ENCODE measurements at places on chromosomes 5 and 9.

- no peak for DNase-seq
Measured at GRCh38 chr5:40224421-40224820, 455.3 kb upstream of the PTGER4 start.

DNA sequence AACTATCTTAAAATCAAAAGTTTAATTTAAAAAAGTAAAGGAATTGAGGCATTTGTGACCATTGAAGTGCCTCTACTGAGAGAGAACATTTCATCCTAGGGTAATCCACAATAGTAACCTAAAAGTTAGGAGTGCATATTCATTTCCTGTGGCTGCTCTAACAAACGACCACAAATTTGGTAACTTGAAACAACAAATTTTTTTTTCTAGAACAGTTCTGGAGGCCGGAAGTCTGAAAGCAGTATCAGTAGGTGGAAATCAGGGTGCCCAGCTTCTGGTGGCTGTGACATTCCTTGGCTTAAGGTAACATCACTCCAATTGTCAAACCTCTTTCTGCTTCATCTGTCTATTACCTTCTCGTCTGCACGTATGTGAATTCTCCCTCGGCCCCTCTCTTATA, 67.1 kb upstream of the SSBP2 start:
- no peak for DNase-seq

DNA sequence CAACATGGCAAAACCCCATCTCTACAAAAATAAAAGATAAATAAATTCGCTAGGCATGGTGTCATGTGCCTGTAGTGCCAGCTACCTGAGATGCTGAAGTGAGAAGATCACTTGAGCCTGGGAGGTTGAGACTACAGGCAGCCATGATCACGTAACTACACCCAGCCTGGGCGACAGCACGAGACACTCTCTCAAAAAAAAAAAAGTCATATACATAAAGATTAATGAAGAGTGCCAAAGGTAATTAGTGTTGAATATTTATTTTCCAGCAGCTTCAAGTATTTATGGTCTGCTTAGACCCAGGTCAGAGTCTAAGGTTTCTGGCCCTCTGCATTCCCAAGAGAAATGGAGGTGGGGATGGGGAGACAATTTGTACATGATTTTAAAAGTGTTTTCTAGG, 167.7 kb downstream of the CD180 start:
- DNase-seq = no peak

DNA sequence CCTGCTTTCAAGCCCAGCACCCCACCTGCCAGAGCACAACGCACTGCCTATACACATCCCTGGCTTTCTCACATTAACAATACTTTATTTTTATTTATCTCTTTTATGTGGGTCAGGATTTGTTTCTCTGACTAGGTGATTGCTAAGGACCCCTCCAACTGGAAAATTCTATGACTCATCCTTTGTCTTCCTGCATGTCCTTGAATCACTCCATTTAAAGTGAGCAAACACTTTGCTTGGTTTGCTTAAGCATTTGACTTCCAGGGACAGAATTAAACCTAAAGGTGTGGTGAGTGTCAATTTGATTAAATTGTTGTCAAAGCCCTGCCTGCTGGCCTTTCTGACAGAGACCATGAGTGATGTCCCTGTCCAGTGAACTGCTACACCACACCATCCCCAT, 536.5 kb upstream of the BRINP1 start:
- no peak for DNase-seq

GRCh38 chr5:53151713-53152458, 42.3 kb upstream of the MOCS2 start:
- DNase-seq = no peak

- no peak for DNase-seq
Measured at GRCh38 chr5:18305288-18305924, 671.1 kb downstream of the TAF11L14 start.

- no peak for DNase-seq
Measured at GRCh38 chr5:91929522-91929817, 546.4 kb upstream of the ARRDC3 start.

GRCh38 chr5:134430001-134430569, 18.4 kb upstream of the CDKN2AIPNL start:
- DNase-seq = no peak

GRCh38 chr5:93126634-93127033, 454.4 kb downstream of the NR2F1-AS1 start:
- DNase-seq = no peak

GRCh38 chr5:42553461-42553860, 130.2 kb downstream of the GHR start:
- no peak for DNase-seq

GRCh38 chr5:112958093-112959088, 18.2 kb upstream of the DCP2 start:
- no peak for DNase-seq

DNA sequence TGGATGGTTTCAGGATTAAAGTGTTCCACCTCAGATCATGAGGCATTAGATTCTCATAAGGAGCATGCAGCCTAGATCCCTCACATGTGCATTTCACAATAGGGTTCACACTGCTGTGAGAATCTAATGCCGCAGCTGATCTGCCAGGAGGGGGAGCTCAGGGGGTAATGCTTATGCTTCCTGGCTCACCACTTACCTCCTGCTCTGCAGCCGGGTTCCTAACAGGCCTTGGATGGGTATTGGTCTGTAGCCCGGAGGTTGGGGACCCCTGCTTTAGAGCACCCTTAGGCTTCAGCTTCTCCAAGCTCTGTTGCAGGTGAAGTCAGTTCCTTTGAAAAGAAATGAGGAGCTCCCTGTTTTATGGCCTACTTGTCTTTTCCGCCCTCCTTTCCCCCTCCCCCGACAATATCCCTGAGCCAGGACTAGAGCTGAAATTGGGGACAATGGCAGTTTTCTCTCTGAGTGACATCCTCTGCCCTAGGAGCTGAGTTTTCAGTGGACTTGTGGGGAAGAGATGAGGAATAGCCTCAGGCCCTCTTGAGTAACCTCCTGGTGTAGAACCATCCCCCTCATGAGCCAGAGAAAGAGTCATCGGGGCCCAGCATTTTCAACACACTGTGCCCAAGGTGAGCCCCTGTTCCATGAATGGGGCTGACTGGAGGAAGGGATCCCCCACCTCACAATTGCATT, 16.2 kb upstream of the MAT2B start:
- DNase-seq = no peak

DNA sequence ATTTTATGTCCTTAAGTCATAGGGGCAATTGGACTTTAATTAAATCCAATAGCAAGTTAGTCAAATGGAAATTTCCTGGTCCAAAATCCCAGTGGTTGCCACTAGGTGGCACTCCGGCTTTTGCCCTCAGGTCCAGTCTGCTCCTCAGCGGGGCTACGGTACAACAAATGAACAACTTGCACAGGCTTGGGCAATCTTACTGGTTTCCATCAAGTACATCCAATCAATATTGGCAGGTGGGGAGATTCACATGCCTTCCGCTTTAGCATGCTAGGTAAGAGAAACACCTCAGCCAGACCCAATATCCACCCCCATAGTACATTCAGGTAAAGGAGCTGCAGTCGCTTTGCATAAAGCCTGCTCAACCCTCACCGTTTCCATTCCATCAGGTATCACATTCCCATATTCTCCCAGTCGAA, 6.3 kb upstream of the MXD3 start:
- DNase-seq = peak; percentile 72
